ENCODE measurements at places on chromosomes 5 and 9.

GRCh38 chr5:113524927-113525326, 11.4 kb downstream of the YTHDC2 start:
- no peak for DNase-seq

- no peak for DNase-seq
Measured at GRCh38 chr9:94576131-94576530, 17.5 kb downstream of the FBP2 start.

DNA sequence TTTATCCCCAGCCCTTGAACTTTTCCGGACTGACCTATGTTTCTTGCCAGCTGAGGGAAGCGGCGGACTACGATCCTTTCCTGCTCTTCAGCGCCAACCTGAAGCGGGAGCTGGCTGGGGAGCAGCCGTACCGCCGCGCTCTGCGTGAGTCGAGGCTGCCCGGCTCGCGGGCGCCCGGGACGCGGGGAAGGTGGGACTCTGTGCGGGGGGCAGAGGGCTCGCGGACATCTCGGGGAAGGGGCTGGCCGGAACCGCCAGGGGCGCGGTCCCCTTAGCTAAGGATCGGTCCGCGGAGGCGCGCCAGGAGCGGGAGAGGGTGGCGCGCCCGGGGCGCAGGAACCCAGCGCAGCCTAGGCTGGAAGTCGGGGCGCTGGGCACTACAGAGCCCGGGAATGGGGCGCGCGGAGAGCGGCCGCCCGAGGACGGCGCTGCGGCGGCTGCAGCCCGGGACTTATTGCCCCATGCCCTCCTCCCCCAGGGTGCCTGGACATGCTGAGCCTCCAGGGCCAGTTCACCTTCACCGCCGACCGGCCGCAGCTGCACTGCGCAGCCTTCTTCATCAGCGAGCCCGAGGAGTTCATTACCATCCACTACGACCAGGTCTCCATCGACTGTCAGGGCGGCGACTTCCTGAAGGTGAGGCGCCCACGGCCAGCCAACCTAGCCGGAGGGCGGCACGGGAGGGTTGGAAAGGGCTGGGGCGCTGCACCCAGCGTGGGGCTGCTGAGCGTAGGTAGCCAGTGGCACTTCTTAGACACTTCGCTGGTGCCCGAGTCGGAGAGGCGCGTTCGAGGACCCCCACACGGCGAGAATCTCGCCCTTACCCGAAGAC, 922 bp downstream of the CRHBP start:
- no peak for DNase-seq

- no peak for DNase-seq
Measured at GRCh38 chr9:36158917-36159316, 10.3 kb upstream of the CCIN start.

- no peak for DNase-seq
Measured at GRCh38 chr9:91492237-91492636, 68.6 kb upstream of the NFIL3 start.

DNA sequence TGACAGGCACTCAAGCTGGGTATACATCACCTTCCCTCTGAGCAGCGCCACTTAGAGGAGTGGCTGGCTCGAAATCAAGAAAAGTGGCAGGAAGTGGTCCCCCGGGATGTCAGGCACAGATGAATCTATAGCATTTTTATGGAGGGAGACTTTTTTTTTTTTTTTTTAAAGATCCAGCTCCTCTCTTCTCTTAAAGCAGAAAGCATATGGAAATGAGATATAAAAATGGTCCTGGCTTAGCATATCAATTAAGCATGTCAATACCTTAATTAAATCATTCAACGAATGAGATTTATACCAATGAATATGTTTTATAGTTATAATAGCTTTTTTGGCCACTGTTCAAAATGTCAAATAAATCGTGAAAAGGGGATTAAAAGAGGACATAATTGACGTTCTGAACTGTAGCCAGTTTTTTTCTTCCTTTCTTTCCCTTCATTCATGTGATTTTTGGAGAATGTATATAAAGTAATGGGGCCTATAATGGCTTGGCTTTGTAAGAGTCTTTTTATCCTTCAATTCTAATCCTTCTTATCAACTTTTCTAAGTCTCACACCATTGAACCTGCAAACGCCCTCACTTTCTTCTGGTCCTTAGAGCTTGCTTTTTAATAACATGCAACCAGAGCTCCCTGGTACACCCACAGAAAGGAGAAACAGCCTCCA, 319.2 kb upstream of the PANK3 start:
- DNase-seq, result no peak

- no peak for DNase-seq
Measured at GRCh38 chr5:160457252-160457651, 35.6 kb downstream of the PTTG1 start.

GRCh38 chr5:171420431-171421241, 1.2 kb downstream of the FGF18 start:
- DNase-seq, result no peak

DNA sequence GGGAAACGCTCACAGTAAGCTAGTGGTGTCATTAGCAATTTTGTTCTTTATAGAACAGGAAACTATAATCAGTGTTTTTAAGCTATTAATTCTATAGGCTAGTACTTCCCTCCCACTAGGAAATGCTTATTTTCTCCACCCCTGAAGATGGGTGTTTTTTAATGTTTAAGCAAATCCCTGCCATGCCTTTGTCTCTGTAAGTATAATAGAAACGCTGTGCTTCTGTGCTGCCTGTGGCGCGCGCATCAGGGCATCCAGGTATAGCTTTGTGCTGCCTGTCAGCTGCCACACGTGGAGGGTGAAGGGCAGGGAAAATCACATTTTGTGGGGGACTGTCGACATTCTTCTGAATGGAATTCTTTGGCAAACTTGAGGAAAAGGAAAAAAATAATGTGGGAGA, 217.5 kb downstream of the RAB3C start:
- DNase-seq, result no peak
